Placental pericyte (primary cell): ENCODE measurements at places on chromosomes 2 and 18. TPM values are rescaled to one million over a fixed set of nuclear protein-coding genes. Genes with fewer than 3 reads are reported as not detected.

Gene B3GNT7
- total RNA-seq, result 0.14 and 0.44 TPM in 2 replicates

Gene IL1F10
- not detected in 2 replicates for total RNA-seq

Gene KIAA2012
- not detected in 2 replicates for total RNA-seq

Gene PHLPP1
- total RNA-seq, result 5.9 and 10.0 TPM in 2 replicates

Gene C2orf81
- total RNA-seq, result 0.66 and 1.6 TPM in 2 replicates

Gene FIGN
- total RNA-seq, result 1.3 and 2.9 TPM in 2 replicates

Gene PELI1
- 6.6 and 16.3 TPM in 2 replicates for total RNA-seq

Gene IL36B
- total RNA-seq, result 0.14 TPM in 1 of 2 replicates, not detected in the other

Gene BABAM2
- 19.8 and 26.3 TPM in 2 replicates for total RNA-seq

Gene CCDC88A
- total RNA-seq, result 30.9 and 84.8 TPM in 2 replicates

Gene SOCS6
- 50.3 and 135 TPM in 2 replicates for total RNA-seq

Gene HSBP1L1
- total RNA-seq, result 8.0 and 20.4 TPM in 2 replicates

Gene RAB6C
- total RNA-seq, result not detected in 2 replicates

Gene SLC35G4
- 0.14 TPM in 1 of 2 replicates, not detected in the other for total RNA-seq

Gene STPG4
- total RNA-seq, result 0.66 and 1.6 TPM in 2 replicates

Gene UGT1A4
- not detected in 2 replicates for total RNA-seq

Gene APLF
- 6.8 and 6.9 TPM in 2 replicates for total RNA-seq

Gene ASTL
- not detected in 2 replicates for total RNA-seq

Gene SYT4
- total RNA-seq, result not detected in 2 replicates

Gene SNORC
- total RNA-seq, result 2.0 and 2.2 TPM in 2 replicates

Gene CABYR
- total RNA-seq, result 2.9 and 4.4 TPM in 2 replicates

Gene RTP5
- total RNA-seq, result not detected in 2 replicates

Gene TSPYL6
- total RNA-seq, result not detected in 2 replicates

Gene UGT1A9
- not detected in 2 replicates for total RNA-seq

Gene TNFRSF11A
- total RNA-seq, result under 0.01 and 0.43 TPM in 2 replicates

Gene NEURL3
- not detected in 2 replicates for total RNA-seq

Gene DIPK1C
- total RNA-seq, result not detected in 2 replicates

Gene OR6B2
- total RNA-seq, result not detected in 2 replicates

Gene SOX11
- total RNA-seq, result under 0.01 and 0.14 TPM in 2 replicates

Gene PJVK
- 0.72 and 1.5 TPM in 2 replicates for total RNA-seq

Gene AMER3
- total RNA-seq, result not detected in 2 replicates

Gene CRACDL
- not detected in 2 replicates for total RNA-seq

Gene CTNNA2
- total RNA-seq, result under 0.01 TPM in 1 of 2 replicates, not detected in the other

Gene CFC1
- not detected in 2 replicates for total RNA-seq

Gene PDE11A
- 0.43 TPM in 1 of 2 replicates, not detected in the other for total RNA-seq

Gene SLC14A1
- total RNA-seq, result 13.6 and 18.2 TPM in 2 replicates

Gene ACMSD
- total RNA-seq, result not detected in 2 replicates

Gene LTBP1
- 199 and 265 TPM in 2 replicates for total RNA-seq

Gene VIL1
- not detected in 2 replicates for total RNA-seq

Gene LRRC30
- total RNA-seq, result not detected in 2 replicates

Gene C2orf78
- not detected in 2 replicates for total RNA-seq

Gene SCN3A
- total RNA-seq, result under 0.01 TPM in 1 of 2 replicates, not detected in the other

Gene GALM
- total RNA-seq, result 18.3 and 18.8 TPM in 2 replicates
